HT-29 (cell line): ENCODE measurements at places on chromosomes 6 and 20. TPM values are rescaled to one million over a fixed set of nuclear protein-coding genes. Genes with fewer than 3 reads are reported as not detected.

Gene MUCL3
- 0.08 and 0.15 TPM in 2 replicates for total RNA-seq

Gene RSPH4A
- 0.31 TPM in 1 of 2 replicates, not detected in the other for total RNA-seq

Gene HMGCLL1
- not detected in 2 replicates for total RNA-seq

Gene SPAG4
- 18.1 and 27.0 TPM in 2 replicates for total RNA-seq

Gene ZSCAN23
- 0.64 and 1.1 TPM in 2 replicates for total RNA-seq

Gene SNX14
- 46.1 and 54.9 TPM in 2 replicates for total RNA-seq

Gene MEP1A
- 0.05 TPM in 1 of 2 replicates, not detected in the other for total RNA-seq

DNA sequence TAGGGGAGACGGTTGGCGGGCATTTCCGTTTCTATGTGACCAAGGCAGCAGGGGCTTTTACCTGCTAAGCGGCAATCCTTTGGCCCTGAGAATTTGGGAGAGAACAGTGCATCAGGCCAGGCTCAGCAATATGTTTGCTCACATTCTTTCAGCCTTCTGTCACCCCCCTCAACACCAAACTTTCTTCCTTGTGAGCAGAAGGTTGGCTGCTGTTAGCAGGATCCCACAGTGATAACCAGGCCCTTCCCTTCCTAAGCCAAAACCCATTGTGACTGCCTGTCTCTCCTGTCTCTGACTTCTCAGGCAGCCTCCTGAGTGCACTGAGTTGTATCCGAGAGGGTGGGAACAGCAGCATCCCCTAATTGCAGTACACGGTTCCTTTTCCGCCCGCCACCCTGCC, 43.7 kb downstream of the STK35 start:
- DNase-seq: no peak

DNA sequence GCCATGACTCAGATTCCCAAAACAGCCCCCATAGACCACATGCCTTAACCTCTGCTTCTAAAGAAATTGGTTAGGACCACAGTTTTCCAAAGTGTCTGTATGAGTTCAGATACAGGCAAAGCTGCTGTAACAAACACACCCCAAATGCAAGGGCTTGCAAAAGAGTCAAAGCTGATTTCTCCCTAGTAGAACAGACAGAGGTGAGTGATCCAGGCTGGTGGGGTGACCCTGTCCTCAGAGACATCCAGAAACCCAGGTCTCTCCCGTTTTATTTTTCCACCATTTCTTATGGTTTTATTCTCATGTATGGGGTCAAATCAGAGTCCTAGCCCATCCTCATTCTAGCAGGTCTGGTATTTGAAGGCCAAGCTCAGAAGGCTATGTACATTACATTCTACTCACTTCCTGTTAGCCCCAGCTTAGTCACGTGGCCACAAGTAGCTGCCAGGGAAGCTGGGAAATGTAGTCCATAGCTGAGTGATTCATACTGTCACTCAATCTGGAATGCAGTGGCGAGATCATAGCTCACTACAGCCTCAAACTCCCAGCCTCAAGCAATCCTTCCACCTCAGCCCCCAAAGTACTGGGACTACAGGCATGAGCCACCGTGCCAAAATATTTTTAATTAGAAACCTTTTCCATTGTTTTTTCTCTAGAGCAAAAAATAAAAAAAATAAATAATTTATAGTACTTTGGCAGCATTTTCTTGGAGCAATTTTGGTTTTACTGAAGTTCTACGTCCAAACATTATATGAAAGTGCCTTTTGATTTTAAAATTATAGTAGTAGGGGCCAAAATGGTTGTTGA, 175.2 kb downstream of the ZMYND8 start:
- peak; percentile 83 for DNase-seq

DNA sequence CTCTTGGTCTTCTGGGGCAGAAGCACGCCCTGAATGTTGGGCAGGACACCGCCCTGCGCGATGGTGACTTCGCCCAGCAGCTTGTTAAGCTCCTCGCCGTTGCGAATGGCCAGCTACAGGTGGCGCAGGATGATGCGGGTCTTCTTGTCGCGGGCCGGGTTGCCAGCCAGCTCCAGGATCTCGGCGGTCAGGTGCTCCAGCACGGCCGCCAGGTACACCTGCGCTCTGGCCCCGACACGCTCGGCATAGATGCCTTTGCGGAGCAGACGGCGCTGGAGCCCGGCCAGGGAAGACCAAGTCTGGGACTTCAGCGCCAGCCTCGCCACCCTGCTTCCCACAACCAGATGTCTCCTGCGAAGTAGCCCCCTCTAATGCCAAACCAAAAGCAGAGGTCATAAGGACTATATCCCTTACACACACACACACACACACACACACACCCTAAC, 8.0 kb upstream of the SLC17A3 start:
- DNase-seq: no peak

- DNase-seq: peak; percentile 66
Measured at GRCh38 chr20:64232794-64233193, 22.8 kb upstream of the PCMTD2 start.

DNA sequence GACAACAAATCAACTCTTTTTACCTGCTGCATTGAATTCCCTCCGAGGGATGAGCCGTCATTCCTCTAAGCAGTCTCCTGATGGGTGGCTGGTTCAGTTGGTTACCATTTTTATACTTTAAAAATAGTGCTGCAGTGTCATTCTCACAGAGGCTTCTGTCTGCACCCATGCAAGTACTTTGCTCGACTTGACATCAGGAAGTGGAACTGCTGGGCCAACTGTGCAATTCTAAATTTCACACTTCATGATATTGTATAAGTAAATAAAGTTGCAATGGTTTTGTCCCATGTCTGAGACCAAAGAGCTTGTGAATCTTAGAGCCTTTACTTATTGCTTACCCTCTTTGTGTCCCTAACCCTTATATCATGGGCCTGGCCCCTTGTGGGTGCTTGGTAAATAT, 2.5 kb downstream of the BTN3A1 start:
- DNase-seq: no peak
